ENCODE measurements at places on chromosomes 12 and 14.

DNA sequence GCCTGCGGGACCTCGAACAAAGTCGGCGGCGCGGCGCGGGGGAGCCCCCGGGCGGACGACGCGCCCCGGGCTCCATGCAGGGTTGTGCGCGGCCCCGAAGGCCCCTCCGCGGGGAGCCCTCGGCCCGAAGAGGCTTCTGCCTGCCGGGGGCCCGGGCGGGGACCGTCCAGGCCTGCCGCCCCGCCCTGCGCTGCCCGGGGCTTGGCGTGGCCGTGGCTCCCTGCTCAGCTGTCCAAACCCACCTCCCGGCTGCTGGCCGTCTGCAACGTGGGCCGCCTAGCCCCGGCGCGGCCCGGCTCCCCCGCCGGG, 670 bp downstream of the DYRK2 start:
- peak; percentile 13 for DNase-seq

DNA sequence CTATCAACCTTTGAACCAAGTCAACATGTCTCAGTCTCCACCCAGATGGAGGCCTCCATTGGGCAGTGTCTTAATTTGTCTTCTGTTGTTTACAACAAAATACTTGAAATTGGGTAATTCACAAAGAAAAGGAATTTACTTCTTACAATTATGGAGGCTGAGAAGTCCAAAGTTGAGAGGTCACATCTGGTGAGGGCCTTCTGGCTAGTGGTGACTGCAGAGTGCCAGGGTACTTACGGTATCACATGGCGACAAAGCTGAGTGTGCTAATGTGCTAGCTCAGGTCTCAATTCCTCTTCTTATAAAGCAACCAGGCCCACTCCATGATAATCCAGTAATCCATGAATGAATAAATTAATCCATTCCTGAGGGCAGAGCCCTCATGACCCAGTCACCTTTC, 4.7 kb downstream of the NID2 start:
- DNase-seq: no peak

- peak; percentile 81 for DNase-seq
Observed at GRCh38 chr12:75892731-75893408, 138.7 kb downstream of the PHLDA1 start.

GRCh38 chr12:116122628-116123027, 154.9 kb downstream of the MED13L start:
- no peak for DNase-seq

GRCh38 chr12:15899282-15899870, 11.8 kb upstream of the DERA start:
- DNase-seq: no peak

- DNase-seq: peak; percentile 13
Observed at GRCh38 chr14:32654106-32654505, 284.6 kb upstream of the NPAS3 start.

- DNase-seq: no peak
Observed at GRCh38 chr12:100434177-100434576, 39.5 kb upstream of the NR1H4 start.

- DNase-seq: peak; percentile 42
Observed at GRCh38 chr12:115185506-115185905, 501.5 kb upstream of the TBX3 start.

- DNase-seq: no peak
Observed at GRCh38 chr12:80925237-80925636, 12.5 kb downstream of the LIN7A start.

GRCh38 chr14:103360548-103360947, 24.7 kb upstream of the MARK3 start:
- no peak for DNase-seq

GRCh38 chr14:68439676-68440075, 353.2 kb downstream of the ZFP36L1 start:
- peak; percentile 37 for DNase-seq

GRCh38 chr14:35818346-35819115, 7.6 kb upstream of the BRMS1L start:
- peak; percentile 41 for DNase-seq

DNA sequence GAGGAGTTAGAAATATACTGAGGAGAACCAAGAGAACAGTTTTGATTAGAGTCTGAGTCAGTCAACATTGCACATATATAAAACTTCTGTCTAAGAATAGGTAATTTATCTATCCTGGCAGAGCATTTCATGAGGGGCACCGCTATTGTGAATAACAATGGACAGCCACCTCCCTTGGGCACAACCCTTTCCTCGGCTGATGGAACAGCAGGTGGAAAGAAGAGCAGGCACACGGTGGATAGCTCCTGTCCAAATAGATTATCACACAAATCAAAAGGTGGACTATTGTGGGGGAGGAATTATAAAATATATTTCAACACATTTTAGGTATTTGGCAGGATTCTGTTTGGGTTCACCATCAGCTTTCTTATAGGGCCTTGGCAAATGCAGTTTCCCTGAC, 84.0 kb upstream of the PTPRB start:
- no peak for DNase-seq

DNA sequence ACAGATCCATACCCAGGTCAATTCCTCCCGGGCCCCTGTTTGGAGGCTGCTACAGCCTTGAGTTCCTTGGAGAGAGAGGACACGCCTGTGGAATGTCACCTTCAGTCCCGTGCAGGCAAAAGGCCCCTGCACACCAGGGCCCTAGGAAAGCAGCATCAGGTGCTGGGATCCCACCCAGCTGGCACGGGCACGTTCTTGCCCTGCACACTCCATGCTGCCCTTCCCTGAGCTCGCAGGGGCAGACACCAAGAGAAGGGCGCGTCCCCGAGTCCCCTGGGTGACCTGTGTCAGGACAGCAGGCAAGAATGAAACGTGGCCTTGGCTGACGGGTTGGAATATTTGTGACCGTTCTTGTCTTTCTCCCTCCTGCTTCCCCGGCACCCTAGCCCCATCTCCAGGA, 67.7 kb downstream of the TSPAN11 start:
- no peak for DNase-seq

GRCh38 chr14:104302794-104303405, 164.5 kb downstream of the KIF26A start:
- no peak for DNase-seq

GRCh38 chr12:59067083-59067482, 146.8 kb upstream of the LRIG3 start:
- peak; percentile 72 for DNase-seq

GRCh38 chr14:74645244-74645643, 33.2 kb upstream of the LTBP2 start:
- DNase-seq: no peak

GRCh38 chr12:78086553-78087362, 256.1 kb downstream of the NAV3 start:
- no peak for DNase-seq

DNA sequence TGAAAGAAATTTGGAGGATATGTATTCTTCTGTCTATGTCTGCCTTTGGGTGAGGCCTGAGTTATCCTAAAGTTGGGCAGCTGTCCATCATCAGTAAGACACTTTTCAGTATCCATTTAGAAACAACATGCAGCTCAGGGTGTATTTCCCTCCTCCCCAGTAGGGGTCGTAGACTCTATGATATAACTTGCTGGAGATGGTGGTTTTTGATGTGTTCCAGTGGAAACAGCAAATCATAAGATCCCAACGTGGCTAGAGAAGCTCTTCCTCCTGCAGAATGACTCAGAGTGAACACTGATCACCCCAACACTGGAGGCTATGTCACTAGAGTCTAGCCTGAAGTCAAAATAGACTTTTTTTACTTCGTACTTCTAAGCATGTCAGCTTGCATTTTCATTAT, 331.6 kb upstream of the STXBP6 start:
- DNase-seq: no peak

GRCh38 chr12:4584896-4585295, 22.9 kb downstream of the DYRK4 start:
- no peak for DNase-seq

- DNase-seq: peak; percentile 89
Observed at GRCh38 chr14:74867673-74868072, 8.3 kb downstream of the PROX2 start.

All from AG10803 (cell line).